ENCODE measurements at places on chromosomes 16 and 17. TPM values are rescaled to one million over a fixed set of nuclear protein-coding genes. Genes with fewer than 3 reads are reported as not detected.

DNA sequence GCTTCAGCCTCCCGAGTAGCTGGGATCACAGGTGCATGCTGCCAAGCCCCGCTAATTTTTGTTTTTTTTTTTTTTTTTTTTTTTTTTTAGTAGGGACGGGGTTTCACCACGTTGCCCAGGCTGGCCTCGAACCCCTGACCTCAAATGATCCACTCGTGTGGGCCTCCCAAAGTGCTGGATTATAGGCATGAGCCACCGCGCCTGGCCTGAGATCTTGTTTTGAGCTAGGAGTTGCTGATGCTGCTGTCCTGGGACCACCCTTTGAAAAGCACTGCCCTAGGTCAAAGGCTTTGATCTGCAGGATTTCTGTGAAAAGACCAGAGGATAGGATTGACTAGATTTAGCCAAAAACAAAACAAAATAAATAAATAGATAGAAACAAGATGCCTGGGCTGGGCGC lies 798 bp upstream of the SLC39A11 start:
- DNase-seq = no peak

DNA sequence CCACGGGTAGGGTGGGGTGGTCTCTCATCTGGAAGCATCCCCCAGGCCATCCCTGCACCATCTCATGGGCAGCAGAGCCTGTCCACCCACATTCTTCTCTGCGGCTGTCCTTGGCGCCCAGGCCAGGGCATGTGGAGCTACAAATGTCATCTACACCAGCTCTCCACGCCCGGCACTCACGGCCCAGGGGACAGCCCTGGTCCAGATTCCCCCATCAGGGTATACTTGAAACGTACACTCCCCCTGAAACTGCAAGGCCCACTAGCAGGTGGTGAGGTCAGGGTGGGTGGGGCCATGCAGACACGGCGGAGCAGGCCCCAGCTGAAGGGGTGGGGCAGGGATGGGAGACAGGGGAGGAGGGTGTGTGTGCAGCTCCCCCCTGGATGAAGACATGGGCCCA lies 3.2 kb upstream of the SOX8 start:
- no peak for DNase-seq

- DNase-seq = no peak
Observed at GRCh38 chr16:70568601-70569237, 45.1 kb downstream of the SF3B3 start.

The PPP1R9B gene
- 3.2 TPM for polyA plus RNA-seq

The SREBF1 gene
- polyA plus RNA-seq = 14.3 TPM

The SLC5A11 gene
- polyA plus RNA-seq = not detected

DNA sequence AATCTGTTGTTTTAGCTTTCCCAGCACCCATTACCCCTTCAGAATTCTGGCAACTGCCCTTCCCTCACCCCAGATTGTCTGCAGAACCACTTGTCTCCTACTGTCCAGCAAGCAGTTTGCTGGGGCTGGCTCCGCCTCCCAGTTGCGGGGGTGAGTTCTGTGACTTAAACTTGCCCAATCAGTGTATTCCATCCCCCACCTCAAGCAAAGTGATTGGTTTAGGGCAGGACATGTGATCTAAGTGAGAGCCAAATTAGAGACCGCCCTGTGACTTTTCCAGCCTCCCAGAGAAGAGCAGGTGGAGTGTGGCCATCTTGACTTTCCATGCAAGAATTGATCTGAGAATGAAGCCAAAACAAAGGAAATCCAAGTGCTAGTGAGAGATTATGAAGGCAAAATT lies 22.7 kb upstream of the SRCIN1 start:
- DNase-seq = no peak

DNA sequence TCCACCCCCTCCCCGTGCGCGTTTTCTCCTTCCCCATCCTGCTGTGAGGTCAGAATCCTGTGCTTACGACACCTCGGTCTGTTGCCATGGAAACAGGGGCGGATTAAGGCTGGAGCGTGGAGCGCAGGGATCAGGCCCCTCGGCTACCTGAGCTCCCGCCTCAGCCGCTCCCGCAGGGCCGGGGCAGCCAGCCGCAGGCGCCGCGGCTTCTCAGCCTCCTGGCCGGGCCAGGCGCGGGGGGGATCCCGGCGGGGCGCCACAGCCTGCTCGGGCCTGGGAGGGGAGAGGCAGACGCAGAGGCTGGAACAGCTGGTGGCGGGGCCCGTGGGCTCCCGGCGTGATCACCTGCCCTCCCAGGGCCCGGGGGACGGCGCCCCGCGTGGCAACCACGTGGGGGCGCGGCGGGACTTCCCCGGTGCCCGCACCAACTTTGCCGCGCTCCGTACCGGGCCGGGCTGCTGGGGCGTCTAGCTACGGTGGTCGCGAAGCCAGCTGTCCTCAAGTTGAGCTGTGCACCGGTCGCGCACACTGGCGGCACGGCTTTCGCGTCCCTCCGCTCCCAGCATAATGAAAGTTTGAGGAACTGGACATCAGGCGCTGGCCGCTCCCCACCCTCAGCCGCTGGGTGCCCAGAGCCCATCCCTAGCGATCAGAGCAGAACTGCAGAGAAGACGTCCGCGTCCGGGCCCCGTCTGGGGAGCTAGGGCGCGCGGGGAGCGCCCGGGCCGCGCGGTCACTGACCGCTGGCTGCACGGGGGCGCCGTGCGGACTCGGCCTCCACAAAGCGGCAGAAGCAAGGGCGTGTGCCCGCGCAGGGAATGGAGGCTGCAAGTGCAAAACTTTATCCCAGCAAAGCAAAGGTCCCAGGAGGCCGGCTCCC lies 1.2 kb downstream of the RTN4RL1 start:
- peak; percentile 58 for DNase-seq

The PAM16 gene
- polyA plus RNA-seq = 78.9 TPM

- DNase-seq = no peak
Observed at GRCh38 chr16:23195366-23195978, 12.9 kb downstream of the SCNN1G start.
